GM12865 (cell line): ENCODE measurements at places on chromosomes 5 and 9.

DNA sequence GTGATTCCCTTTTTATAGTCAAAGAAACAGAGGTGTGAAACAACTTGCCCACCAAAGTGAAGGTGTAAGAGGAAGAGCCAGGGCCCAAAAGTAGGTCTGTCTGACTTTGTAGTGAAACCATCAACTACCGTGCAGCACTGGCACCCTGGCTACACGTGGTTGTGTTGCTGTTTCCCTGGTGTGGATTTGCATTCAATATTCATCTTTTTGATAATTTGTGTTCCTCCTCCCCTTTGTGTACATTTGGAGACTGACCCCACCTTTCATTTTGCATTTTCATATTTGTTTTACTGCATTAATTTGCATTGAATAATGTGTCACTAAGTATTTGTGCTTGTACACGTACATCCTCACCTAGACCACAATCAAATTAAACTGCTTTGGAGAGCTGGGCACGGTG, 873.8 kb upstream of the WWC1 start:
- DNase-seq, result no peak

- no peak for DNase-seq
These were observed 608.9 kb downstream of the IRX1 start for GRCh38 chr5:4204276-4205141.

DNA sequence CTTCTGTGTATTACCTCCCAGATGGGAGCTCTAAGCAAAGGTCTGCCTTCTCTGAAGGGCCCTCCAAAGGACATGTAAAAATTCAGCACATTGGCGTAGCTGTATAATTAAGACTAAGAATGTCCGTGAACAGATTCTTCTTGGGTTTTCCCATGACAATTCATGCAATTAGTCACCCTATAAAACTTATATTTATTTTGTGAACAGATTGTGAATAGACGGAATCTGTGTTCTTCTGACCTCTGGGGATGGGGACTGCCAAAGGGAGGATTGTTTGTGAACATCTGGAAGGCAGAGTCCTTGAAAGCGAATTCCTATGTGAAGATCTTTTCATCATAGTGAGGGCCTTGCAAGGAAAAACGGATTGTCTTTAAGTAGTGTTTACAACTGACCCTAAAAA, 111.3 kb downstream of the EGFLAM start:
- DNase-seq, result no peak

DNA sequence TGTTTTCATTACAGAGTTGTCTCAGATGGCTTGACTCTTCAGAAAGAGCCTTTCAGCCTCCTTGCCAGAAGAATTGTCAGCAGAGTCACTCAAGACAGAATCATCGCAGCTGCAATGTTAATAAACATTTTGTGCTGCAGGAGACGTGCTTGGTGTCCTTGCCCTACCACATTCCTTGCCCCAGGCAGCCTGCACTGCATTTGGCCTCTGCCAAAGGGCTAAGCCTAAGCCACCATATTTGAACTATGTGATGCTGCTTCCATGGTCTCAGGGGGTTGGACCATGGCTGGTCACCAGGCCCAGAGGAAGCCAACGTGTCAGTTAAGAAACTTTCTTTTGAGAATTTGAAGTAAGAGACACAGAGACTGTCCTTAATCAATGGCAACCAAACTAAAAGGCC, 145.4 kb downstream of the ACTL7B start:
- DNase-seq, result no peak

DNA sequence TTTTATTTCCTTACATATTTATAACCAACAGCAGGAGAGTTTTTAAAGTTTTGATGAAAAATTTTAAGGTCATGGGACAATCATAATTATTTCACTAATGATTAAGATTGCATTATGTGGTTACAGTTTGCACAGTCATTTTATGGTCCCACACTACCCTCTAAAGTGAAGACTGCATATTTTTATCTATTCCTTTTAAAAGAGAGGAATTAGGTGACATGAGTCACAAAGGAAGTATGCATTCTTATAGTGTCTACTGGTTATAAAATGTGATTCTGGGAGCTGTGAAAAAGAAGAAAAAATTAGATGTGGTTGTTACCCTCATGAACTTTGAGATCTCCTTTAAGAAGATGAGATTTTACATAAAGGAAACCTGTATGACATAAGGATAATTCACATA, 87.9 kb upstream of the GRIA1 start:
- DNase-seq, result no peak

GRCh38 chr9:134561427-134562145, 80.0 kb upstream of the COL5A1 start:
- DNase-seq, result no peak

DNA sequence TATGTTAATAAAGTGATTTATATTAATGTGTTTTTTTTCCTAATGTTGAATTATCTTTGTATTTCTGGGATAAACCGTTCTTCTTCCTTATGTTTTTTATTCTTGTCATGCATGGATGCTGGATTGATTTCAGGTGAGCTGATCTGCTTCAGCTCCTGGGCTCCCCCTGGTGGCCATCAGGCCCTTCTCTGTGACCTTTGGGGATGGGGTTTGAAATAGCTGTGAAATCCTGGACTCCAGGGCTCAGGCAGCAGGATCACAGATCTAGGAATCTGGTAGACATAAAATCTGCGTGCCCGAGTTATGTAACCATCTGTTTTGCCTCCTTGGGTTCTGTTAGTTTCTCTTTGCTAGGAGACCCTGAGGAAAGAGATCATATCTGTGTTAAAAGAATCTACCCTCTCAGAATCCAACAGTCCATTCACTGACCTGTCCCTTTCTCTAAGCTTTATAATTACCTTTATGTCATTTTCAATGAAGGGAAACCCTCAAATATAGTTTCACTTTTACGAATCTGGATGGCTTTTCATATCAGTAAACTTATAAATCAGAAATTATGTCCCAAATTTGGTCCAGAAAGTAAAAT, 12.2 kb upstream of the OR13J1 start:
- peak; percentile 76 for DNase-seq

GRCh38 chr5:180118391-180118791, 46.8 kb upstream of the RNF130 start:
- DNase-seq, result no peak

GRCh38 chr5:67465537-67466207, 269.1 kb upstream of the CD180 start:
- peak; percentile 34 for DNase-seq

GRCh38 chr5:141560725-141561483, 57.9 kb downstream of the DIAPH1 start:
- no peak for DNase-seq

- no peak for DNase-seq
These were observed 64.3 kb downstream of the GRIN3A start for GRCh38 chr9:101674165-101674564.

GRCh38 chr5:154312576-154312975, 122.0 kb downstream of the GALNT10 start:
- DNase-seq, result no peak

DNA sequence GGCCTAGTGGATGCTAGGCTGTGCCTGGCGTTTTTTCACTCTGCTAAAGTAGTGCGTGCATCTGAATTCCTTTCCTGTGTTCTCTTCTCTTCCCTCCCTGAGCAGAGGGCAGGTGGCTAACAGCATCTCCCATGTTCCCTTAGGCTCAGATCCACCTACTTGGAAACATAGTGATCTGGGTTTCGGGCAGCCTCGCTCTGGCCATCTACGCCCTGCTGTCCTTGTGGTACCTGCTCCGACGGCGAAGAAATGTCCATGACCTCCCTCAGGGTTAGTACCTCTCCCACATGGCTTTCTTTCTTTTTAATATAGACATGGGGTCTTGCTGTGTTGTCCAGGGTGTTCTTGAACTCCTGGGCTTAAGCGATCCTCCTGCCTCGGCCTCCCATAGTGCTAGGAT, 9.9 kb downstream of the UCK1 start:
- no peak for DNase-seq

- DNase-seq, result no peak
These were observed 104.6 kb upstream of the IL6ST start for GRCh38 chr5:56099346-56099745.

GRCh38 chr5:574906-575305, 37.2 kb upstream of the CEP72 start:
- no peak for DNase-seq

- no peak for DNase-seq
These were observed 199.9 kb upstream of the CDKN2B start for GRCh38 chr9:22208846-22209585.

DNA sequence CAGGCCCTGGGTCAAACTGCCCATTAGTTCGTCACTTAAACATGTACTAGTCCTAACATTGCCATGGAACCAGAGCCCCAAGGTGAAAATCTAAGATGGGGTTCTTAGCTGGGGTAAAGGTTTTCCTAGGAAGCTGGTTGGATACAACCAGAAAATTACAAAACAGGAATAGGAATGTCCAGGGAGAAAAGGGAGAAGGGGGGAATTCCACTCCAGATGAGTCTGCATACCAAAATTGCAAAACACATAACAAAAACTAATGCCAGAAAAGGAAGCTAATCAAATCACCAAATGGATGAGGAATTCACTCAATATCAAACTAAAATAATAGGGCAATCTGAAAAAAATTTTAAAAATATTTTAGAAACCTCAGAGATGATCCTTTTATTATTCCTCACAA, 396.2 kb downstream of the EFNA5 start:
- DNase-seq, result no peak

GRCh38 chr9:36996706-36997086, 37.4 kb downstream of the PAX5 start:
- no peak for DNase-seq

- peak; percentile 91 for DNase-seq
These were observed 151.1 kb upstream of the ERCC6L2 start for GRCh38 chr9:95724253-95724991.
